ENCODE measurements at places on chromosomes 5 and 9.

- no peak for DNase-seq
Measured at GRCh38 chr9:85038824-85039608, 369.5 kb downstream of the NTRK2 start.

DNA sequence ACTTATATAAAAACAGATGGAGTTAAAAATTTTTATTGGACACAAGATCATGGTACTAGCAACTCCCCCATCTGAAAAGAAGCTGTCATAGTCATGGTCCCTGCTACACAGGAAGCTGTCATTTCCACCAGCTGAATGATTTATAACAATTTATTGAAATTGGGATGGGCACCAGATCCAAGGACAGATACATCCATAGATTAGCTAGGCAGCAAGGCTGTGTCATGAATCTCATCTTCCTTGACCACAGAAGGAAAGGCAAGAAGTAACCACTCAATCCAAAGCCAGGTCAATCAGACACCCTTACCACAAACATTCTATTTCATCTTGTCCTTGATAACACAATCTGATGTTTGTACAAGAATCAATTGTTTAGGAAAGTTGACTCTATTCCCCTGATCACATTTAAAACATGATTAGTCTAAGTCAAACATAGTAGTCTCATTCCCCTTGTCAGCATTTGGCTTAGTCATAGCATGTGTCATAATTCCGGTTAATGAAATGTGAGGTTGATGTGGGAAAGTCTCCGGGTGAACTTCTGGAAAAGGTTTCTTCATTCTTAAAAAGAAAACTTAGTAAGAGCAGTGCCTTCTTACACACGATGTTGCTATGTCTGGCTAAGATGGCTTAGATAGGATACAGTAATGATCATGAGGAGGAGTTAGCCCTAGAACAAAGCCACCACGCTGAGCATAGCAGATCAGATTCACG, 462.6 kb upstream of the PAPPA start:
- no peak for DNase-seq

DNA sequence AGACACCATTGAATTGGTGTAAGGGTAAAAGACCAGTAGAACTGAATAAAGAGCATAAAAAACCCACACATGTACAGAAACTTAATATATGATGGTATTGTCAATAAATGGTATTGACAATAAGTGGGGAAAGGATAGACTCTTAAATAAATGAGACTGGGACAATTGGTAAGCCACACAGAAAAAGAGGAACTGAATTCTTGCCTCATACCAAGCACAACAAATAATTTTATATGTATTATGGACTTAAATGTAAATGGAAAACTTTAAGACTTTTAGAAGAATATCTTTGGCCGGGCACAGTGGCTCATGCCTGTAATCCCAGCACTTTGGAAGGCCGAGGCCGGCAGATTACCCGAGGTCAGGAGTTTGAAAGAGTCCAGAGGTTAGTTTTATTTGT, 37.9 kb upstream of the PPP2CA start:
- DNase-seq: no peak

DNA sequence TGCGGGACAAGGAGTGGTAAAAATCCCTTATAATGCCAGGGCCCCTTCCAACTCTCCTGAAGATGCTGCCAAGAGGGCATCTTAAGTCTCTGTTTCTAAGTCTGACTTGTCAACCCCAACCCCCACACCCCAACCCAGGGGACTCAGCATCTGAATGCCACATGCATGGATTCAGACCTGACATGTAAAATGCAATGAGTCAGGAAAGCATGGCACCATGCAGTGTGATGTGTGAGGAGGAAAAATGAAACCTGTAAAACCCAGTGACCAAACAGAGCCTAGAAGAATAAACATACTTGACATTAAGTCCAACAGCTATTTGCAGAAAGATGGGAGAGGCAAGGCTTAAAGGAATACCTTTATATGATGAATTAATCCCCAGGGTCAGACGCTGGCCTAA, 112.4 kb downstream of the ASTN2 start:
- no peak for DNase-seq

DNA sequence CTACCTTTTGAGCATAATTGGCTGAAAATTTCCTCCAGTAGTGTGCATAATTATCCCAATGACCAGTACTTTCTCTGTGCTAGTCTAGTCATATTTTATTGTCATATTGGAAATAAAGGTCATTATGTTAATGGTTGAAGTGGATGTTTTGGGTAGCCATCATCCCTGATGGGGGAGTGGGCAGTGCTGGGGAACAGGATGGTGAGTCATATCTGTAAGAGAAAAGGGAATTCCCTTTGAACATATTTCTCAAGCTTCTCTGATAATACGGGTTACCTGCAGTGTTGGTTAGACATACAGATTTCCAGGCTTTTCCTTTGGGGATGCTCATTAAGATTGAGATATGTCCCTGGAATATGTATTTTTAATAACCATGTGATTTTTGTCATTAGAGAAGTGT, 33.3 kb upstream of the SPATA31D4 start:
- DNase-seq: no peak

GRCh38 chr5:158375531-158375930, 516.6 kb upstream of the CLINT1 start:
- no peak for DNase-seq

GRCh38 chr5:180647941-180648500, 1.4 kb downstream of the FLT4 start:
- no peak for DNase-seq

GRCh38 chr5:138722544-138723177, 30.6 kb upstream of the CTNNA1 start:
- DNase-seq: no peak

GRCh38 chr9:37221489-37222106, 101.2 kb downstream of the ZCCHC7 start:
- no peak for DNase-seq

DNA sequence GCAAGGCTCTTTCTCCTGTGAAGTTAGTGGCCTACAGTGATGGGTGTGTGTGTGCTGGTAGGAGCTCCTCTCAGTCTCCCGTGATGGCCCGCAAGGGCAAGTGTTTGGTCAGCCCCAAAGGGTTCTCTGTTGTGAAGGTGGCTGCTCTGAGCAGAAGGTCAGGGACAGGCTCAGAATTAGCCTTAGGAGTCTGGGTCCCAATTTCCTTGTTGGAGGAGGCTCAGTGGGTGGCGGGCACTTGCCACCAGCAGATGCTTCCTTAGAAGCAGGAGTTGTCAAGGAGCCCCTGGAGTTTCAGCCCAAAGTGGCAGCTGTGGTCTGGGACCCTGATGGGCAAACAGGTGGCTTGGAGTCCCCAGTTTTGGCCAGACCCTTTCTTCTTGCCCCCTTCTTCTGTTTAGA, 154.4 kb downstream of the MACROH2A1 start:
- DNase-seq: no peak

- peak; percentile 77 for DNase-seq
Measured at GRCh38 chr9:69421908-69422801, 97.1 kb downstream of the ENTREP1 start.

GRCh38 chr9:2570615-2571479, 50.7 kb upstream of the VLDLR start:
- peak; percentile 69 for DNase-seq

GRCh38 chr5:18394443-18394804, 760.2 kb downstream of the TAF11L14 start:
- DNase-seq: no peak

- no peak for DNase-seq
Measured at GRCh38 chr5:9058666-9059065, 487.2 kb downstream of the SEMA5A start.

- DNase-seq: no peak
Measured at GRCh38 chr5:96175090-96175489, 213.4 kb upstream of the ELL2 start.

- no peak for DNase-seq
Measured at GRCh38 chr9:35659340-35659739, 1.2 kb downstream of the CCDC107 start.

GRCh38 chr5:60497706-60498500, 202.1 kb downstream of the DEPDC1B start:
- no peak for DNase-seq

GRCh38 chr5:156914371-156914737, 48.7 kb downstream of the TIMD4 start:
- no peak for DNase-seq

DNA sequence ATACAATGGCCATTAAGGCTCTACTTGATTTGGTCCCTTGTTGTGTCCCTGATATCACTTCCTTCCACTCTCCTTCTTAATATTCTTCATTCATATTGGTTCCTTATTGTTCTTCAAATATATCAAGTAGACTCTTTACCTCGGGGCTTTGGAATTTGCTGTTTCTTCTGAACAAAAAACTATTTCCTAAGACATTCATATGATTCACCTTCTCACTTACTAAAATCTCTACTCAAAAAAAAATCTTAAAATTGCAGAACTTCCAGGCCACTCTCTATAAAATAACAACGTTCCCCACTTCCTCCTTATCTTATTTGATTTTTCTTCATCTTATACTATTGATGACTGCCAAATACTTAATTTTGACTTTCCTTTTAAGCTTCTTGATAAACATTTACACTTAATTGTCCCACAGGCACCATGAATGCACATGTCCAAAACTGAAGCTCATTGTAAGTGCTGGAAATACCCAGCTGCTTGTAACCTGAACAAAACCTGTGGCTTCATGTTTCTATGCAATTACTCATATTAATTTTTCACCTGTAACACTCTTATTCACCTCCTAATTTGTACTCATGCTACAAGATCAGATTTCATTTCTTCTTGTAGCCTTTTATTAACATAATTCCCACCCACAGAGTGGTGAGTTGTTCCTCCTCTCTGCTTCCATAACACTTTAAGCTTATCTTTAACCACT, 58.4 kb upstream of the NUDT12 start:
- no peak for DNase-seq

DNA sequence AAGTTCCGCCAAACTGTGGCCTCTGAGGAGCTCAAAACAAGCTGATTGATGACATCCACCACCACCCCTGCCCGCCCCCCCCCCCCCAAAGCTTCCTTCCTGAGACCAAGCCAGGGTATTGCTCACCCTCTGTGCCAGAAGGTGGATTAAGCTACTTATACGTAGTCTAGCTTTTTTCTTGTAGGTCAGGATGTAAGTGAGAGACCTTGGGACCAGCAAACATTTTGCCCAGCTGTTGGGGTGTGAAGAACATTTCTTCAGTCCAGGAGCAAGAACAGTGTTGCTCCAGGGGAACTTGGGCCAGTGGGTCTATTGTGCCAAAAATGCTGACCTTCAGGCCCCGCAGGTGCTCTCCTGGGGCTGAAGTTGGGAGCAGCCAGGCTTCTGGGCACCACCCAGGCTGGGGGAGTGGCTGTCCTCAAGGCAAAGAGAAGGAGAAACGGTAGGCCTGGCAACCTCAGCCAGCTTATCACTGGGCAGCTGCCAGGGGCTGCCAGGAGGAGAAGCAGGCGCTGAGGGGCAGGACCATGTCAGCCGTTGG, 18.0 kb downstream of the NEURL1B start:
- peak; percentile 53 for DNase-seq

- no peak for DNase-seq
Measured at GRCh38 chr5:83785176-83785668, 64.6 kb upstream of the HAPLN1 start.

DNA sequence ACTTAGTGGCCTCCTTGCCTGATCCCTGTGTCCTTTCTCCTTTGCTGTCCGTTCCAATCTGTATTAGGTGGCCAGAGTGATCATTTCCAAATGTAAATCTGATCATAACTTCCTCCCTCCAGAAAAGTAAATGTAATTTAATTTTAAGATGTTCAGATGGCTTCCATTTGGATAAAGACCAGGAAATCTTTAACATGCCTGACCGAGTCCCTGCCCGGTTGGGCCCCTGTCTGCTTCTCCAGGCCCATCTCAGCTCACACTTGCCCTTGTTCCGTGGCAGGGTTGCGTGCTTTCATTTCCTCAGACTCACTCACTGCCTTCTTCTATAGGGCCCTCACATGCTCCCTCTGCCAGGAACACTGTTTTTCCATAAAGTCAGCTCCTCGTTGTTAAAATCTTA, 7.6 kb downstream of the MAP3K1 start:
- peak; percentile 62 for DNase-seq

DNA sequence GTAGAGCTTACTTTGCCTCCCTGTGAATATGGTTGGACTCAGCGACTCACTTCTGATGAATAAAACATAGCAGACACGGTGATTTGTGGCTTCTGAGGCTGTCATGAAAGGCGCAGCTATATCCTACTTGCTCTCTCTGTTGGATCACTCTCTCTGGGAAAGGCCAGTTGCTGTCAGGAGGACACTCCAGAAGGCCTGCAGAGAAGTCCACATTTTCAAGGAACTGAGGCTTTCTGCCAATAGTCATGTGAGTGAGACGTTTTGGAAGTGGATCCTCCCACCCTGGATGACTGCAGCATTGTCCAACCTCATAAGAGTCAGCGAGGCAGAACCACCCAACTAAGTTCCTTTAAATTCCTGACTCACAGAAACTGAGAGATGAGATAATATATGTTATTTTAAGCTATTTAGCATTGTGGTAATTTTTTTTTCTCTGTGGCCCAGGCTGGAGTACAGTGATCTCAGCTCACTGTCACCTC, 156.0 kb upstream of the MAST4 start:
- DNase-seq: peak; percentile 71

- peak; percentile 66 for DNase-seq
Measured at GRCh38 chr5:171450423-171451331, 31.2 kb downstream of the FGF18 start.

- no peak for DNase-seq
Measured at GRCh38 chr9:24801344-24801743, 255.6 kb upstream of the IZUMO3 start.

DNA sequence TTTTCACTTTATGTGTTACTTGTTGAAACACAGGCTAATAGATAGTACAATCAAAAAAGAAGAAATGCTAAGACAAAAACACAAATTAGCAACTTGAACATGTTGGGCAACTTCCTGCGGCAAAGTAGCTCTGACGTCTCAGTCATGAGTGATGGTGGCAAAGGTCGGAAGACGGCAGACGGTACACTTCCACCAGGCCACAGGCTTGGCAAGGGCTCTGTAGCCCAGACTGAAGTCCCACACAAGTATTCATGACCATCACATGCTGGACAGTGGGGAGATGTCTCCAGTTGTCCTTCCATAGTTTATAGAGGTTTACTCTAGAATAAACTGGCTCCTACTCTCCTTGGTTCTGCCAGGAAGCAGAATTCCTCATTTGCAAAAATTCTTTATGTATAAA, 831.3 kb downstream of the MTRR start:
- peak; percentile 43 for DNase-seq

DNA sequence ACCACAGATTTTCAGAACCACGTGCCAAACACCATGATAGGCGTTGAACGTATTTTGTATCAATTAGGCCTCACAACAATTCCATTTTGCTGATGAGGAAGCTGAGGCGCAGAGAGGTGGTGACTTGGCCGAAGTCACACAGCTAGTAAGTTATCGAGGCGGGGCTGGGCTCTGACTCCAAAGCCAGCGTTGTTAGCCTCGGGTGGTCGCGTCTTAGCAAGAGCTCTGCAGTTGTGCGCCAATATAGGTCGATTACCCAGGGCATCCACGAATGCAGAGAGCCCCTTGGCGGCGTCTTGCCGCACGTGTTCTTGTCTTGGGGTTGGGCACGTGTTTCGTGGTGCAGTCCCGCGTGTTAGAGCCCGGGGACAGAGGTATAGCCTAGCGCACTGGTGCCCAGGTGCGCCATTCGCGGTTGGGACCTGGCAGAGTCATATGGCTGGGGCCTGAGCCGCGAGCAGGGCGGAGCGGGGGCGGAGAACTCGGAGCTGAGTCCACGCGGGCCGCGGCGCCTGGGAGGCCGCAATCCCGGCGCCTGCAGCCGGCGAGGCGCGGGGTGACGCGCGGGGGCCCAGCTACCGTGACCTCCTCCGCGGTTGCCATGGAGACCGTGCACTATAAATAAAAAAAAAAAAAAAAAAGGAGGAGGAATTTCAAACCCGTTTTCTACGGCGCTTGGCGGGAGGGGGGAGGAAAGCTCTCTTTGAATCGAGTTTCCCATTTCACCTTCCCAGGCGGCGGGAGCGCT, 62.3 kb downstream of the CXXC5 start:
- peak; percentile 85 for DNase-seq

- DNase-seq: no peak
Measured at GRCh38 chr5:137268646-137269045, 230.5 kb downstream of the SPOCK1 start.

Measured in lung (tissue), 17 donors.